Activated CD4-positive, CD25-positive, alpha-beta regulatory T cell (primary cell): ENCODE measurements at places on chromosomes 6 and 20.

DNA sequence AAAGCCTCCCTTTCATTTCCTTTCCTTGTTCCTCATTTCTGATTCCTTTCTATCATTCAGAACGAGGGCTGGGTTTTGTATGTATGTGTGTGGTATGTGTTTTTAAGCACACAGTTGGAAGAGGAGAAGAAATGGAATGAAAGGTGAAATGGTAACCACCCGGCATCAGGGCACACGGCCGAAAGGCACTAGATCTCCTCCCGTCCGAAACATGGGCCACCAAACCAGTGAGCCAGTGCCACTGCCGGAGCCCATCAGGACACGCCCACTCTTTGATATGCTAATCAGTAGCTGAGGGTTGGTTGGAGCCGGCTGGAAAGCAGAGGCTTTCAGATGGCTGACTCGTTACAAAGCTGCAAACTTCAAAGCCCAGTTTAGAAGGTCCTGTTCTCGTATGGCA is 228.6 kb upstream of the JARID2 start:
- DNase-seq, result no peak

DNA sequence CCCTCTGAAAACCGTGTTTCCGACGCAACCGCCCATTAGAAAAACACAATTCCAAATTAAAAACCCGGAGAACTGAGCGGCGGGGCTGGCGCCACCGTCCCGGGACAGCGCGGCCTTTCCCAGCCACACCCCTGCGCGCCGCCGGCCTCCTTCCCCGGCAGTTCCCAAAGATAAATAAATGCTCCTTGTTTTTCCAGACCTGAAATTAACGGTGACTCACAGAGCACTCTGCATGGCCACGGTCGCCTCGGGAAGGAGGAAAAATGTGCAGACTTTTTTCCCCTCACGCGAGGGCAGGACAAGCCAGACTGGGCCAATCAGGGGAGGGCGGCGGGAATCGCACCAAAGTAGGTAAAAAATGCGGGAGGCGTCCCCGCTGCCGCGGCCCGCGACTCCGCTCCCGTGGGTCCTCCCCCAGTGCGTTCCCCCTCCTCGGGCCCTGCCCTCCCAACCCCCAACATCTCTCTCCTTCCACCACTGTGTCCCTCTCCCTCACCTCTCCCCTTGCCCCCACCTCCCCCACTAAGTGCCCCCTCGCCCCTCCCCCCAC is 828 bp upstream of the DSTN start:
- no peak for DNase-seq

- DNase-seq, result no peak
Measured at GRCh38 chr6:106156863-106157262, 70.7 kb downstream of the PRDM1 start.

DNA sequence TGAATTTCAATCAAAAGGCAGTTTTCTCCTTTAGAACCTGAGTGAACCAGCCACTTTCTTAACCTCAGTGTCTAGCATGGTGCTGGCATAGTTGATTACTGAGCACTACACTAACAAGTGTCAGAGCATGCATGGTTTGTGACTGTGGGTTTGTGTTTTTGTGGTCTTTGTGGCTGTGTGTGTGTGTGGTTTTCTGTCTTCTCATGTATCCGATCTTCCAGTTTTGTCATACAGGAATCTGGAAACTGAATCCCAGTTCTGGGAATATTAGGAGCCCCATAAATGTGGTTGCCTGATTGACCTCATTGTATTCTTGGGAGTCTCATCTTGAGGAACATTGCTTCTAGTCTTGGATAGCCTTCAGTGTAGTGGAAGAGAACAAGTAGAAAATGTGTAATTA is 73.7 kb downstream of the ESR1 start:
- DNase-seq, result no peak

- no peak for DNase-seq
Measured at GRCh38 chr6:101722991-101723579, 329.6 kb downstream of the GRIK2 start.

- DNase-seq, result no peak
Measured at GRCh38 chr6:110043366-110043994, 65.4 kb downstream of the GPR6 start.

GRCh38 chr20:7772371-7772770 is 167.9 kb downstream of the HAO1 start:
- no peak for DNase-seq

DNA sequence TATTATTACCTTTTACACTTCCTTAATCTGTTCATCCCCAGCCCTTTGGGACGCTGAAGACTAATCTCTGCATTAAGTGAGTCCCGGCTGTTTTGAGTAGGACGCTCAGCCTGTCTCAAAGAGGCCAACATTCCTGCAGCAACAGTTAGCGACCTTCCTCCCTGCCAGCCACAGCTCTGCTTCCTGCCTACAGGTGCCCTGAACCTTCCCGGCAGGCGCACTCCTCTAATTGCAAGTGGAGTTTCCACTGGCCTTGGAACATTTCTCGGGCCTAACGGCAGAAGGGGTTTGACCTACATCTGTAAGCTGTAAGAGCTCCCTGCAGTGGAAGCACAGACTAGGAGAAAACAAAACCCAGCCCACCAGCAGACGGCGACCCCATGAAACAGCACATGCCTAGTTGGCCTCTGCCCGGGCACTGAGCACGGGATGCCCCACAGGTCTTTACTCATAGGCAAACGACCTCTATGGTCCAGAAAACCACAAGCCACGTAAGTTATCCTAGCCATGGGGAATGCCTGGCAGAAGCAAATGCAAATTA is 137.9 kb downstream of the DTNBP1 start:
- DNase-seq, result no peak

DNA sequence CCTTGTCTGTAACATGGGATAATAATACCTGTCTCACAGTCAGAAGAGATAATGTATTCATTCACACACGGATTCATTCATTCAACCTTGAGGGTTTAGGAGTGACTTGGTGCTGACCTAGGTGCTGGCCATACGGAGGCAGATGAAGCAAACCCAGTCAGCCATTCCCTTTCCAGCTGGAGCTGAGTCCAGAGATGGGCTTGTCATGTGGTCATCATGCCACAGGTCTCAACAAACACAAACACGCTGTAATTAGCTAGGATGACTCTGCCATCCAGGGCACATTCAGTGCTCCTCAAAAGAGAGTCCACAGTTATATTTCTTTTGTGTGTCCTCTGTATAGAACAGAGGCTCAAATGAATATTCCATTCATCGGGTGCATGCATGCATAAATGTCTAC is 19.5 kb upstream of the PRELID3B start:
- no peak for DNase-seq

DNA sequence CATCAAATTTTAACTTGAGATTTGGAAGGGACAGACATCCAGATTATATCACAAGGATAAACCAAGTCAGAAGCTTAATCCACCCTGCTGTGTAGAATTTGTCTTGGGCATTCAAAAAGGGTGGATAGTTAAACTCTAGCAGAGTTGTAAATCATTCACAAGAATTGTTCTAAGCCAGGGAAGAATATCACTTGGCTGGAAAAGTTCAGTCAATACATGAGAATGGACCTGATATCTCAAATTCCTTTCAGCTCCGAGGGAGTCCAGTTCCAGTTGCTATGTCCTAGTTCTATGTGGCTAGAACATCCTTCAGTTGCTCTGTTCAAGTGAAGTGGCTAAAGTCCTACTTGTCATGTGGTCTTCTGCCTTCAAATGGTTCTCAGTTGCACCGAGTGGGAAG is 351.8 kb upstream of the JARID2 start:
- no peak for DNase-seq
